Esophagus muscularis mucosa (tissue), 4 donors: ENCODE measurements at places on chromosomes 6 and 20. TPM values are rescaled to one million over a fixed set of nuclear protein-coding genes. Genes with fewer than 3 reads are reported as not detected.

MUCL3 gene
- total RNA-seq = not detected

C20orf141 gene
- total RNA-seq = not detected

ZSCAN16 gene
- 3.4 TPM for total RNA-seq

- H3K36me3 ChIP-seq = no peaks in the 10 kb centered on the region
- no peaks in the 10 kb centered on the region for H3K27me3 ChIP-seq
- H3K4me3 ChIP-seq = peak overlapping the region; percentile 72
These were observed 650 bp upstream of the TTK start for GRCh38 chr6:80003826-80004172.

GRCh38 chr20:13855613-13856012 lies 70.8 kb downstream of the NDUFAF5 start:
- H3K27me3 ChIP-seq = no peaks in the 10 kb centered on the region
- H3K4me1 ChIP-seq = peaks cover 33% of the 10 kb centered on the region
- no peak overlapping the region for H3K4me3 ChIP-seq
- no peak for DNase-seq

DNA sequence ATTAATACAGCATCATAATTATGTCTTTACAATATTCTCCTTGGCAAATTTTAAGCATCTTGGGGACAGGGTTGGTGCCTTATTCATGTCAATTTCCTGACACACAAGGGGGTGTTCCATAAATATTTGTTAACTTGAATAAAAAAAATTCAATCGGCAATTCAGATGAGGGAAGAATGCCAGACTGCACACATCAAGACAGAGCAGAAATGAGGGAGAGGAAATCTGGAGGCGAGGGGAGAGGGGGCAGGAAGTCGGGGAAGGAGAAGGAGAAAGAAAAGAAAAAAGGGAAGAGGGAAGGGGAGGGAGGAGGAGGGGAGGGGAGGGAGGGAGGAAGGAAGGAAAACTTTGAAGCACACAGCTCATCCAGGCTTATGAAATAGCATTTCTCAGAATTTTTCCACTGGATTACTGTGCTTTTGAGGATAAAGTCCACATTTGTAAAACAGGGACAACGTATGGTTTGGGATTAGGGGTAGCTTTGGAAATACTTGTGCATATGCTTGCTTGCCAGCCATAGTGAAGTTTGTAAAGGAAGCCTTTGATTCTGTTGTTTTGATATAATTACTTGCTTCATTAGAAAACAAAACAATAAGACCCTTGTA lies 362.1 kb downstream of the SAMD5 start:
- no peaks in the 10 kb centered on the region for H3K36me3 ChIP-seq
- no peaks in the 10 kb centered on the region for H3K27me3 ChIP-seq
- no peak for DNase-seq
- no peak overlapping the region for H3K4me3 ChIP-seq
- H3K27ac ChIP-seq = no peak overlapping the region

GRCh38 chr6:87054143-87054833 lies 40.6 kb downstream of the CGA start:
- H3K4me1 ChIP-seq = no peaks in the 10 kb centered on the region
- H3K36me3 ChIP-seq = no peaks in the 10 kb centered on the region
- H3K27me3 ChIP-seq = peaks cover 3% of the 10 kb centered on the region
- no peak overlapping the region for H3K27ac ChIP-seq
- no peak for DNase-seq

- H3K4me1 ChIP-seq = peaks cover 31% of the 10 kb centered on the region
- no peak overlapping the region for H3K4me3 ChIP-seq
- H3K36me3 ChIP-seq = no peaks in the 10 kb centered on the region
- H3K27ac ChIP-seq = no peak overlapping the region
- DNase-seq = no peak
- no peaks in the 10 kb centered on the region for H3K27me3 ChIP-seq
These were observed 221.7 kb upstream of the MARCKS start for GRCh38 chr6:113635222-113635986.

- H3K4me1 ChIP-seq = no peaks in the 10 kb centered on the region
- no peaks in the 10 kb centered on the region for H3K36me3 ChIP-seq
- peaks cover 50% of the 10 kb centered on the region for H3K27me3 ChIP-seq
- no peak for DNase-seq
- no peak overlapping the region for H3K27ac ChIP-seq
These were observed 26.2 kb downstream of the PHACTR3 start for GRCh38 chr20:59630526-59630925.

DNA sequence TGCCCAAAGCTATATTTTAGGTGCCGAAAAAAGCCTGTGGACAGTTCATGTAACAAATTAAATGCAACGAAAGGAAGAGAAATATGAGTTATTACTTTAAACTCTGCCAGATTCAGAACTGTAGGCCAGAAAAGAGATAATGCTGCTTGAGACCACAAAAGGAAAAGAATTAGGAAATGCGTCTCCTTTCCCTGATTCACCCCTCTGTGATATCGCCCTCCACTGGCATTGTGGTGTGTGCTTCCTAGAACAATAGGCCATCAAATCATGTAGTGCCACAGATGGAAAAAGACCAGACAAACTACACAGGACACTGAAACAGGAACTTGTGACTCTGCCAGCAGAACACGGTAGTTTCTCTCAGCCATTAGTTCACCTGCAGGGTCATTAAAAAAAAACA lies 14.7 kb upstream of the LAMA4 start:
- peak overlapping the region; percentile 57 for H3K27ac ChIP-seq
- H3K4me1 ChIP-seq = peaks cover 15% of the 10 kb centered on the region
- no peak for DNase-seq
- no peaks in the 10 kb centered on the region for H3K27me3 ChIP-seq
- no peaks in the 10 kb centered on the region for H3K36me3 ChIP-seq

DNA sequence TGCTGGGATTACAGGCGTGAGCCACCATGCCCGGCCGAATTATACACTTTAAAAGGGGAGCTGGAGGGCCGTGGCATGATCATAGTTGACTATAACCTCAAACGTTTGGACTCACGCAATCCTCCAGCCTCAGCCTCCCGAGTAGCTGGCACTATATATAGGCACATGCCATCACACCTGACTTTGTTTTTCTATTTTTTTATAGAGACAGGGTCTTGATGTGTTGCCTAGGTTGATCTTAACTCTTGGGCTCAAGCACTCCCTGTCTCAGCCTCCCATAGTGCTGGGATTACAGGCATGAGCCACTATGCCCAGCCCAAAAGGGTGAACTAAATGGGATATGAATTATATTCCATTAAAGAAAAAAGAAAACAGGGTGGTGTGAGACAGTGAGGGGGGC lies 7.8 kb downstream of the PTGIS start:
- no peak overlapping the region for H3K4me3 ChIP-seq
- H3K4me1 ChIP-seq = peaks cover 65% of the 10 kb centered on the region
- no peaks in the 10 kb centered on the region for H3K27me3 ChIP-seq
- DNase-seq = no peak

- no peaks in the 10 kb centered on the region for H3K36me3 ChIP-seq
- H3K27me3 ChIP-seq = no peaks in the 10 kb centered on the region
- peak overlapping the region; percentile 99 for H3K27ac ChIP-seq
- DNase-seq = no peak
These were observed 117.8 kb downstream of the TCP11 start for GRCh38 chr6:35023091-35024000.

- H3K27me3 ChIP-seq = no peaks in the 10 kb centered on the region
- H3K27ac ChIP-seq = no peak overlapping the region
- no peak for DNase-seq
- peaks cover 5% of the 10 kb centered on the region for H3K4me1 ChIP-seq
- H3K36me3 ChIP-seq = peaks cover 19% of the 10 kb centered on the region
- no peak overlapping the region for H3K4me3 ChIP-seq
These were observed 37.3 kb downstream of the HECA start for GRCh38 chr6:139172151-139172550.

DNA sequence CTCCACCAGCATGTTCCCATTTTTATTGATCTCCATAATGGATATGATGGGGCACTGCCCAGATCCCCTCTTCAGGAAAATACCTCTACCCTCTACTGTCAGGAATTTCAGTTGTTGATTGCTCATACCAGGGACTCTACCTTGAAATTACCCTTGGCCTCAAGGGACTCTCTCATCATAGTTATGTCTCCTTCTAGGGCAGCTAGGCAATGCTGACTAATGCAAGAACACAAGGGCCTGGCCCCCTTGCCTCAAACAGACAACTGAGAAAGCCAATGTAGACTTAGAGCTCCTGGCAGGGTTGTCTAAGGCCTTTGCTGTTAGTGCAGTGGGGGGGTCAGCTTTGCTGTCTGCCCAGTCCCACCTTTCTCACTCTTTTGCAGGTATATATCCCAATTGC lies 493.1 kb downstream of the BTBD3 start:
- H3K4me3 ChIP-seq = no peak overlapping the region
- no peak overlapping the region for H3K27ac ChIP-seq
- no peak for DNase-seq
- H3K36me3 ChIP-seq = no peaks in the 10 kb centered on the region
- H3K4me1 ChIP-seq = no peaks in the 10 kb centered on the region

GRCh38 chr6:147201885-147202515 lies 2.2 kb upstream of the STXBP5 start:
- peak overlapping the region; percentile 95 for H3K27ac ChIP-seq
- H3K27me3 ChIP-seq = no peaks in the 10 kb centered on the region
- peaks cover 22% of the 10 kb centered on the region for H3K4me1 ChIP-seq
- no peak for DNase-seq

DNA sequence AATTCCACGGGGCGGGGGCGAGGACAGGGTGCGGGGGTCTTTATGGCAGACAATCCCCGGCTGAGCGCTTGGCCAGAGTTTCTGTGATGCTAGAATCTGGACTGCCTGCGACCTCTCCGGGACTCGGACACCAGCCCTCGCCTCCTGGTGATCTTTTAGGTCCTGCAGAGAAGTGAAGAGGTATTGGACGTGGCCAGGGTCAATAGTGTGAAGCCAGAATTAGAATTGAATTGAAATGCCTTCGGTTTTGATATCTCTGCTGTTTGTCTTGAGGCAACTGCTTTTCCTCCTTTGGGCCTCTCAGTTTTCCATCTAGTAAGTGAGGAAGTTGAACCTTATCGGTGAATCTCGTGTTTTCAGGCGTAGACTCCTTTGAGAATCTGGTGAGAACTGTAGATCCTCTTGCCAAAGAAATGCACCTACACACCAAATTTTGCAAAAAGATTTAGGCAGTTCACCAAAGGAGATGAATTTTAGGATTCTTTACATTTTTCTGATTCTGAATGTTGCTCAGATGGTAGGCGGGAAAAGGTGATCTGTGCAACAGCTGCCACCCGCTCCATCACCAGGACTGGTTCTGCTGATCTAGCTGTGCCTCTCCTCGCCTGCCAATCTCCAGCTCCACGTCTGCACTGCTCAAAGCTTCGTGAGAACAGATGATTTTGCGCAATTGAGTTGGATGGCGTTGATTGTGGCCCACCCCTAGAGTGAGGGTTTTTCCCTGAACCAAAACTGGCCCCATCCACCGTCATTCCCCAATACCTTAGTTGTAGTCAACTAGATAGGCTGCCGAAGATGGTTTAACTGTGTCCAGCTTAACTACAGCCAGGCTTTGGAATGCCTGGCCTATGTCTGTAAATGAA lies 837 bp upstream of the OSER1 start:
- peaks cover 45% of the 10 kb centered on the region for H3K4me1 ChIP-seq
- no peak for DNase-seq

DNA sequence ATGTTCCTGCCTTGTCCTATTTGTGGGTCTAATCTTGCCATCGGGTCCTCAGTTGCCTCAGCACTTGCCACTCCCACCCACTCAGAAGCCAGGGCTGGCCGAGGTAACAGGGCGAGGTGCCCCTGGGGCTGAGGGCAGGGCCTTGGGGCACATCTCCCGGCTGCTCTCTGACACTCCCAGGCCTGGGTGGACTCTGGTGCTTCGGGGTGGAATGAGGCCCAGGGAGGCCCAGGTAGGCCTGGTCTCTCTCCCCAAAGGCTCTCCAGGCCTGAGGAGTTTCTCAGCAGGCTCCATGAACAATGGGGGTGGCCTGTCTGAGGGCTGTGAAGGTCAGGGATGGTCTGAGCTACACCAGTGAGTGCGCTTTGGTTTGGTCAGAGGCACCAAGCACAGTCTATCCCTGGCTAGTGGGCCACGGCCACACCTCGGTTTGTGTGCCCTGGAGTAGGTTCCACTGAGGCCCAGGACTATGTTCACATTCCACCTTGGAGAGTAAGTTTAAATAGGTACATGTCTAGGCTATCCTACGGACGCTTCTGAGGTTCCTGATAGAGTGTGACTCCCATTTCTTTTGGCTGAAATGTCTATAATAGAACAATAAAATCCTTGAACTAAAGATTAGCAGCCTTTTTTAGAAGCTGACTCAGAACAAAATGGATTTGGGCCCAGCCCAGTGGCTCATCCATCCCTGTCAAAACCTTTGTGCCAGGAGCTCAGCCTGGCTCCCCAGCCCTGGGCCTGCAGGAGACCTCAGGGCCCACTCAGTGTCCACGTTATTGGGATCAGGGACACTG lies 78.8 kb downstream of the SLC24A3 start:
- no peak overlapping the region for H3K27ac ChIP-seq
- H3K36me3 ChIP-seq = no peaks in the 10 kb centered on the region
- no peaks in the 10 kb centered on the region for H3K4me1 ChIP-seq
- no peaks in the 10 kb centered on the region for H3K27me3 ChIP-seq
- no peak for DNase-seq

- H3K27me3 ChIP-seq = no peaks in the 10 kb centered on the region
- H3K27ac ChIP-seq = no peak overlapping the region
- no peak overlapping the region for H3K4me3 ChIP-seq
- H3K36me3 ChIP-seq = peaks cover 37% of the 10 kb centered on the region
These were observed 21.0 kb downstream of the CEP43 start for GRCh38 chr6:167020206-167020605.

DNA sequence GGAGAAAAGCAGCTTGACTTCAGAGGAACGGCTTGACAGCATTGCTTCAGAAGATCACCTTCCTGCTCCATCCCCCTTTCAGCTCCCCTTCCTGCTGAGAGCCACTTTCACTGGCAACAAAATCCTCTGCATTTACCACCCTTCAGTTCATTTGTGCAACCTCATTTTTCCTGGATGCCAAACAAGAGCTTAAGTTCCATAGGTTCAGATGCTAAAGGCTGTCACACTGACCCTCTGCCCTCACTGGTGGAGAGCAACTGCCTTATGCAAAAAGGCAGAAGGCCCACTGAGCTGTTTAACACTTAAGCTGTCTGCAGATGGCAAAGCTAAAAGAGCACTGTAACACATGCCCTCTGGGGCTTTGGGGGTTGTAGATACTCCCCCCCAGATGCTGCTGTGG lies 131.2 kb upstream of the SPACA1 start:
- H3K36me3 ChIP-seq = no peaks in the 10 kb centered on the region
- no peaks in the 10 kb centered on the region for H3K27me3 ChIP-seq

DNA sequence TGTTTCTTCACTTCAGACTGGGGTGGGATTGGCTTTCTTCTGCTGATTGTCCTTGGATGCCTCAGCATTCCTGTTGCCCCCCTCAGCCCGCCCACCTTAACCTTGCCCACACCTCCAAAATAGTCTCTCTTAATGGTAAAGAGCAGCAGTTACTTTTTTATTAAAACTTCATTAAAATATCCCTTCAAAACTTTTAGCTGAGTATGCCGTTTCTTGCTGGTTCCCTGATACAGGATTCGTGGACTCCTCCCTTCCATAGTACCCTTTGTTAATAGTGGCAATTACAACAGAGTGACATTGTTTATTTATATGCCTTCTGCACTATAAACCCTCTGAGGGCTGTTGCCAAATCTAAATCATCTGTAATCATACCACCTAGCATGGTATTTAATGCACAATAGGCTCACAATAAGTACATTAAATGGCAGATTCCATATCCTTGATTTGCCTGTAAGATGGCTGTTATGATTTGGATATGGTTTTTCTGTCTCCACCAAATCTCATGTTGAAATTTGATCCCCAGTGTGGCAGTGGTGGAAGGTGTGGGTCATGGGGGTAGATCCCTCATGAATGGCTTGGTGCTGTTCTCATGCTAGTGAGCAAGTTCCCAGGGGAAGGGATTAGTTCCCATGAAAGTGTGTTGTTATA lies 3.5 kb upstream of the MOCS1 start:
- no peaks in the 10 kb centered on the region for H3K36me3 ChIP-seq
- H3K27me3 ChIP-seq = no peaks in the 10 kb centered on the region
- H3K27ac ChIP-seq = no peak overlapping the region
- H3K4me3 ChIP-seq = no peak overlapping the region
- H3K4me1 ChIP-seq = peaks cover 22% of the 10 kb centered on the region
- DNase-seq = no peak
